ENCODE measurements at places on chromosomes 13 and 19.
A peak's percentile ranks its signal among the peaks of the same experiment; 100 is the strongest.

- DNase-seq = no peak
Measured at GRCh38 chr13:23510544-23510916, 59.7 kb upstream of the TNFRSF19 start.

DNA sequence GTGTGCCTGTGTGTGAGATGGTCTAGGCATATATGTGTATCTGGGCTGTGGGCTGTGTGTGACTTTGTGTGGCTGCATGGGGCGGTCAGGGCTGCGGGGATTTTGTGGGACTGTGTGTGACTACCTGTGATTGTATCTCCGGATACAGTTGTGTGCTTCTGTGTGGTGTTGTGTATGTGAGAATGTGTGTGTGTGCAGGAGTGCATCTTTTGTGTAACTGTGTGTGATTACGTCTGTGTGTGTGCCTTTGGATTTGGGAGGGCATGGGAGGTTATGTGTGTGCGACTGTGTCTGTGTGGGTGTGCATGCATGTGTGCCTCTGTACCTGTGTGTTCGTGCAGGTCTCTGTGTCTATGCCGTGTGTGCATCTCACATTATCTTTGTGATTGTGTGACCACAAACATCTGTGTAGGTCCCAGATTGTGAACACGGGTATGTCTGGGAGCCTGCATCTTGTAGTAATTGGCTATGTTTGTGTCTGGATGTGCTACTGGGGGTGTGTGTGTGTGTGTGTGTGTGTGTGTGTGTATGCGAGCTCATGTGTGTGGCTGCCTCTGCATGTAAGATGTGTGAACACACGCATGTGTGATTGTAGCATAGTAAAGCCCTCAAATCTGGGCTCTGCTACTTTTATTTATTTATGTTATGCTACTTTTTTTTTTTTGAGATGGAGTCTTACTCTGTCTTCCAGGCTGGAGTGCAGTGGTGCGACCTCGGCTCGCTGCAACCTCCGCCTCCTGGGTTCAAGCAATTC is 7.6 kb downstream of the EHD2 start:
- DNase-seq = no peak

DNA sequence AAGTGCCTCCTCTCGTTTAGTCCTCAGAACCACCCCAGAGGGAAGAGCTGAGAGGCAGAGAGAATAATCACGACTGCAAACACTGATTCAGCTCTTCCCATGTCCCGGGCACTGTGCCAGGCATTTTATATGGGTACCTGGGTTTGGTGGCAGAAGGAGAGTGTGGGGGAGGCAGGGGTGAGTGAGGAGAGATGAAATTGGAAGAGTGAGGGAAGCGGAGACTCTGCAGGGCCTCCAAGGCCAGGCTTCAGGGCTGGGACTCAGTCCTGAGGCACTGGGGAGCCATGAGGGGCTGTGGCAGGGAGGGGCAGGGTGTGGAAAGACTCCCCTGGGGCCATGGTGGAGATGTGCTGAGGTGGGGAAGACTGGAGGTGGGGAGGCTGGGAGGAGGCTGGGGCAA is 8.7 kb downstream of the SYNGR4 start:
- no peak for DNase-seq

- DNase-seq = no peak
Measured at GRCh38 chr13:63288576-63288975, 1872.9 kb upstream of the PCDH20 start.

DNA sequence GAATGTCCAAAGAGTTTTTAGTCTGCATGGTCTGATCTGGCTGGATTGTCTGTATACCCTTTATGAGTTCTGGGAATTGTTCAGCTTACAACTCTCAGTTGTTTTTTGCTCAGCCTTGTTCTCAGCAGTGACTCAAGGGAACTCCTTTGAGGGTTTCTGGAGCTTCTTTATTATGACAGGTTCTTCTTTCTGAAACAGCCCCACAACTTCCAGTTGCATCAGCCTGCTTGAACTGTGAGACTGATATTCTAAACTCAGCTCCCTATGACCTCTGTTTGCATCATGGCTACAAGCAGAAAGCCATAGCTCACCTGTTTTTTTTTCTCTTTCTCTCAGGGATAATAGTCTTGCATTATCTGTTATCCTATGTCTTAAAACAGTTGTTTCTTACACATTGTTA is 85.0 kb downstream of the TDRD3 start:
- no peak for DNase-seq

GRCh38 chr13:74027161-74027779 is 106.9 kb downstream of the KLF12 start:
- DNase-seq = no peak

DNA sequence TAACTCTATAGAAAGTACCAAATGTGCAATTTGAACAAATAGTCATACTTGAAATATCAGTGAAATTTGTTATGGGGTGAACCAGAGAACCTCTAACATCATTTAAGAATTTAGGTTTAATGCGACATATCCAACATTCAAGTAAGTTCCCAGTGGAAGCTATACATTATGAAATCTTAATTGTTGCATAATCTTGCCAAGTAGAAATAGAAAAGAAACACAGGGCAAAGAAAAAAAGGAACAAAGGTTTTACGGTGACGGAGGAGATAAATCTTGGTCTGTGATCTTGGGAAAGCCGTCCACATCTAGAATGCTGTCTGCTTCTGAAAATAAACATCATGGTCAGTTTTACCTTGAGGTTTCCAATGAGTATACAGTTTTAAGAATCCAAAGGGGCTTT is 445.7 kb downstream of the RFC3 start:
- no peak for DNase-seq

- DNase-seq = peak; percentile 84
Measured at GRCh38 chr13:48505597-48506091, 27.2 kb downstream of the RCBTB2 start.

- DNase-seq = no peak
Measured at GRCh38 chr13:73092829-73093228, 34.0 kb downstream of the KLF5 start.

- no peak for DNase-seq
Measured at GRCh38 chr19:10471909-10472308, 31.2 kb downstream of the KEAP1 start.

DNA sequence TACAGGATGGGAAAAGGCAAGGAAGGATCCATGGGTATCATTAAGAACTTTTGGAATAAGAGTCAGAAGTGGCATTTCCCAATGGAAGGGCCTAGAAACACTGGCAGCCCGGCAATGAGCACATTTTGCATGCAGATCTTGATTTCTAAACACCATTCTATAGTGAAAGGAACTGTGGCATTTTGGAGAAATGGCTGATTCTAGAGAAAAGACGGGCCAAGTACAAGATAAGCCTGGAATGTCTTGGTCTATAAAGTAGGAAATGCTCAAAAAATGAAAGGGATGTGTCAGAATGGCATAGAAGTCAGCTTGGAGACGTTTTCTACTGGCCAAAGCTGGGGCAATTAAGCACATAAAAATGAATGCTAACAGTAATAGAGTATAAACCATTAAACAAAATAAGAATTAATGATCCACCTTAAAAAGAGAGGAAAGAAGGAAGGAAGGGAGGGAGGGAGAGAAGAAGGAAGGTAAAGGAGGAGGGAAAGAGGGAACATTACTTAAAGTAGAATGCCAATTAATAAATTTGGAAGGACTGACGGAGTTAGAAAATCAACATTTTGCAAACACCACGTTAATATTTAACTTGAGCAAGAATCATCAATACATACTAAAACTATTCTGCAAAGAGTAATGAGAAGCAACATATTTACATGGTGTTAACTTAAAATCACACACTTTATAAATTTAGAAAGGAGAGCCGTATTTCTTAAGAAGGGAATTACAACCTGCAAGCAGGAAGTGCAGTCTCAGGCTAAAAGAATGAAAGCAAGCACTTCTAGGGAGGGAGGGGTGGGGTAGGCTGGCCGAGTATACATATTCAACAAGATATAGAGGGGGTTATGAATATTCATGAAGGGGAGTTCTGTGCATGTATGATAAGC is 78.9 kb downstream of the ANKRD10 start:
- DNase-seq = no peak

DNA sequence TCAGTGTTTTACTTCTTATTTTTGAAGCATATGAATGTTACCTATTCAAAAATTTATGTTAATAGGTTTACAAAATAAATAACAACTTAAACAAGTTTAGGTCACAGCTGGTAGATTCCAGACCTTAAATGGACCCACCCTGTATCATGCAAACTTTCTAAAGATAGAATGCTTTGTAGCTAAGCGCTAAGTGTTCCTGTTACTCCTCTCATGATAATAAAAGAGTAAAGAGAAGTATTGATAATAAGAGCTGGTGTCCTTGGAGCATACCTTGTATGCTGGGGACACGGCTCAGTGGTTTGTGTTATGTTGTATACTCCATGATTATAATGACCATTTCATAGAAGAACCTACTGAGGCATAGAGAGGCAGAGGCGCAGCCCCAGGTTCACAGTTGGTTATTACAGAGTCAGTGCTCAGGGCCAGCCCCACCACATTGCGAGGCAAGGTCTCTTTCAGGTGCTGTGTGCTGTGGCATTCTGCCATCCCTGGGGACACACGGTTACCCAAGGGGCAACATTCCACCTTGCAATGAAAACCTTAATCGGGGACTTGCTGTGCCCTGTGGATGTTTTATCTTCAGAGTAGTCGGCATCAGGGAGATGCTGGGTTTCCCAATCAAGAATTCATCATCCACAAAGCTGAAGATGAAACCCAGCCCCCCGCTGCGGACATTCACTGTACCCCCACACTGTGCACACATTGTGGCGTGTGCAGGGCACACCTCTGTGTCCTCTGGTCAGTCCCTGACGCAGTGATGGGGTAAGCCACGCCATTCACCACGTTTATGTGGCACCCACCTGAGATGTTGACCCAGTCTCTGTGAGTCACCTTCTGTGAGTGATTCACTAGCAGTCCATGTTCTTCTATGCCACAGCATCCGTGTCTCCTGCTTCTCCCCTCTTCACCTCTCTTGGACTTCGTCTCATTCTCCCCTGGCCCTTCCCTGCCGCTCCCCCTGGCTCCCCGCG is 186.7 kb downstream of the COL4A1 start:
- no peak for DNase-seq

- no peak for DNase-seq
Measured at GRCh38 chr13:55493297-55493696, 1647.4 kb upstream of the PRR20A start.

GRCh38 chr19:29983568-29983967 is 41.5 kb downstream of the URI1 start:
- no peak for DNase-seq

DNA sequence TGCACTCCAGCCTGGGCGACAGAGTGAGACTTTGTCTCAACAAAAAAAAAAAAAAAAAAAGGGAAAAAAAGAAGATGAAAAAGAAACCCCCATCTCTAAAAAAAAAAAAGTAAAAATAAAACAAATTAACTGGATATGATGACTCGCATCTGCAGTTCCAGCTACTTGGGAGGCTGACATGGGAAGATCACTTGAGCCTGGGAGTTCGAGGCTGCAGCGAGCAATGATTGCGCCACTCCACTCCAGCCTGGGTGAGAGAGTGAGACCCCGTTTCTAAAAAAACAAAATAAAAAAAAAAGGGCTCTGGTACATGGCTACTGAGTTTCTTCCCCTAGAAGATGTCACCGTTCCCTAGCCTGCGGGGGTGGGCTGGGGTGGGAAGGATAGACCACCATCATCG is 2.4 kb upstream of the CATSPERG start:
- no peak for DNase-seq

DNA sequence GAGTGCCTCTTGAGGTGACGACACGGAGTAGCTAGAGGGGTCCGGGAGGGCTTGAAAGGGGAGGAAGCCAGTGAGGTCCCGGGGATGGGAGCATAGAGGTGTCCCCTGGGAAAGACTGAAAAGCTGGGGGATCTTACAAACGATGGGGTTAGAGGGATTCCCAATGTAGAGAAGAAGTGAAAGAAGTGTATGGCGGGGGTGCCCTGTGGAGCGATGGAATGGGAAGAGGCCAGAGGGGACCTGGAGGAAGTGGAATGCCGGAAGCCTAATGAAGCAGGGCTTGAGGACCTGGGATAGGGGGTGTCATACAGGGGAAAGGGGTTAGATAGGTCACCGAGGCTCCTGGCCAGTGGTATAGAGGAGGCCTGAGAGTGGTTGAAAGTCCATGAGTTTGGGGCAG is 580 bp downstream of the AP2A1 start:
- no peak for DNase-seq

GRCh38 chr13:35720690-35721554 is 244.4 kb upstream of the MAB21L1 start:
- no peak for DNase-seq

DNA sequence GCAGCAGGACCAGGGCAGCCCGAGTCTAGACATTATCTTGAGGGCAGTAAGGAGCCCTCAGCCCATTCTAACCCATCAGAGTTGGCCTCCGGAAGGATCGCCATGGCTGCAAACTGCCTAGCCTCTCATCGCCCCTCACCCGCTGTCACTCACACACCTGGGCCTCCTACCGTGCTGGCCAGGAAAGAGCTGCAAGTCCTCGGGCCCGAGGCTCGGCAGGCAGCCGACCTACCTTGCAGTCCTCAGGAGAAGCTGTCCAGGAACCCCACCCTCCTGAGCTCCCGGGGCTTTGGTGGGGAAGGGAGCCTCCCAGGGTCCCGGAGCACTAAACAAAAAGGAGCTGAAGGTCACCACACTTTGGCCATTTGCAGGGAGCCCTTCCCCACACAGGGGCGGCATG is 46.8 kb downstream of the CCNE1 start:
- DNase-seq = no peak

DNA sequence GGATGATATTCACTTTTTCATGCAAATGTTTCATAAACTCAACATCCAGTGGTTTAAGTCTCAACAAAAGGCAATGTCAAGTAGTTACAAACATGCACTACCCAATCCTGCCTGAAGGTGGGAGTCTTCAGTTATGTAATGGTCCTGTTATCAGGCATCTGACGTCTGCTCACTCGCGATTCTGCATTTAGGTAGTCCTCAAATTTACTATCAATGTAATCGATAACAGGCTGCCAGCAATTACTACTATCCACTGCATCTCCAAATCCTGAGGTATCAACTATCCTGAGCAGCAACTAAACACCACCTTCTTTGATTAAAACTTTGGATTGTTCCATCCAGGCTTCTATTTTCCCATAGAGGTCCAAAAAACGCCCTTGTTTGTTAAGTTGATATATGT is 51.2 kb downstream of the NLRP12 start:
- peak; percentile 17 for DNase-seq
